CD4-positive, alpha-beta T cell treated with Interferon gamma for 1 hour (primary cell): ENCODE measurements at places on chromosomes 5 and 9.

- DNase-seq = no peak
Observed at GRCh38 chr9:37957664-37957953, 53.7 kb upstream of the SLC25A51 start.

DNA sequence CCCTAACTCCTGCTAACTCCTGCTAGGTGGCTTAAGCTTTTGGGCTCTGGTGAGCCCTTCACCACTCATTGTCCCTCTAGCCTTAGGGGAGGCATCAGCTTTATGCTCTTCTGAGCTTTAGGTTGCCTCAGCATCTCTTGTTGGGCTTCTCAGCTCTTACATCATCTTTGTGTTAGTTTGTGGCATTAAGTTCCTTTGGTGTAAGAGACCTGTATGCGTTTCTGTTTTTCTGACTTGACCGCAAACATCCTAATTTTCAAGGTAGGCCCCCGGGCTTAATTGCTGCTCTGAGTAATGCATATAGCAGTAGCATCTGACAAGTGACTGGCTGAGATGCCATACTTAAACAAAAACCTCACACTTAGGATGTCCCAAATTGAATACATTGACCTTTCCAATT lies 287.8 kb upstream of the TUT7 start:
- no peak for DNase-seq

- DNase-seq = no peak
Observed at GRCh38 chr9:131610231-131610761, 65.0 kb downstream of the PRRT1B start.

- peak; percentile 70 for DNase-seq
Observed at GRCh38 chr9:113520109-113520642, 56.6 kb downstream of the RGS3 start.

GRCh38 chr5:16856531-16856930 lies 79.6 kb downstream of the MYO10 start:
- DNase-seq = no peak

DNA sequence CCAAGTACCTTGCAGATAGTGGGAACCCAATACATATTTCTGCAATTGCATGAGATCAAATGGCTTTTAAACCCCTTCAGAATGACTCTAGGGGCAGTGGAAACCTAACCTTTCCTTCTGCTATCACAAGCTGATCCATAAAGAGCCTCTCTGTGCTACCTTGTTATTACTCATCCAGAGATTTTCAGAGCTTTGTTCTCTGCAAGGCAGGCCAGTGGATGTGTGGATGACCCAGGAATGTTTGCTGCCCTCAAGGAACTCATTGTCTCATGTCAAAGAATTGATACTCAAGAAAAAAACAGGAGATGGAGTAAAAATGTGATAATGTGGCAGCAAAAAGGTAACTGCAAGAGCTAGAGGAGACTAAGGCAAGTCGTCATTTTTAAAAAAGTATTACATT lies 164.1 kb downstream of the HMHB1 start:
- DNase-seq = no peak

DNA sequence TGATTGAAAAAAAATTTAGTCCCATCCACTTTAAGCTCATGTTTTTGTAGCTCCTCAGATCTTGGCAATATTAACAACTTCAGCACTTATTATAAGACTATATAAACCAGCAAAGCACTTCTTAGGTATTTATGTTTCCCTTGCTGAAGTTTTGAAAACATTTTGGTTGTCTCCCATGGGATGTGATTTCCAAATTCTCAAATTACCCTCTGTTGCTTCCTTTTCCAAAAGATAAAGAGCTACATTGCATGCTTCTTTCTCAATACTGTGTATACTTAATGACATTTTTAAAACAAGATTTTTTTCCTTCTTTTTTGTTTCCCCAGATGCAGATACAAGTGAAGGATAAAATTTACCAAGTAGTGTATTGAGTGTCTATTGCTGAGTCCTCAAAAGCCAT lies 567.1 kb downstream of the CSNK1G3 start:
- DNase-seq = no peak

- peak; percentile 66 for DNase-seq
Observed at GRCh38 chr5:126449751-126450271, 26.6 kb downstream of the GRAMD2B start.

DNA sequence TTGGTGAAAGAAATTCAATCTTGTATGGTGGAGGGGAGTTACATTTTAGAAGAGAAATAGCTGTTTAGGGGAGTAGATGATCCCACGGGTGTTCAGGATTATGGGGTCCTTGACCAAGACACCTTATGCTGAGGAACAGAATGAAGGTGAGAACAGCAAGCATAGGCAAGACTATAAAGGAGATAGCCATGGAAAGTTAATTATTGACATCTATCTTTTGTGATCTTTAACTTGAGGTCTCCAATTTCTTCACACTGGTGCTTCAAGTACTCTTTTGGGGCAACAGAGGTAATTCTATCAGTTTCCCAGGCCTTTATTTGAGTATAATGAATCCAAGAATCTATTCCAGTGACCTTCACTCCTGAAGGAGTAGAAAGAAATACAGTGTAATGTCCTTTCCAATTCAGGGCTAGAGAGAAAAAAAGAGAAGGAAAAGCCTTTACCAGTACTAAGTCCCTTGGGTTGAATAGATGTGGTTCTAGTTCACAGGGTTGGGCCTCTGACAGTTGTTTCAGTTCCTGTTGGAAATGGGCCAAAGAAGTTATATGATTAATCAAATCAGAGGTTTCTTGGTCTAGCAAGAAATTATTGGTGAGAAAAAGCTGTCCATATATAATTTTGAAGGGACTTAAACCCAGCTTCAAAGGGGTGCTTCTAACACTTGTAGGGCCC lies 2104.1 kb upstream of the ACO1 start:
- no peak for DNase-seq

DNA sequence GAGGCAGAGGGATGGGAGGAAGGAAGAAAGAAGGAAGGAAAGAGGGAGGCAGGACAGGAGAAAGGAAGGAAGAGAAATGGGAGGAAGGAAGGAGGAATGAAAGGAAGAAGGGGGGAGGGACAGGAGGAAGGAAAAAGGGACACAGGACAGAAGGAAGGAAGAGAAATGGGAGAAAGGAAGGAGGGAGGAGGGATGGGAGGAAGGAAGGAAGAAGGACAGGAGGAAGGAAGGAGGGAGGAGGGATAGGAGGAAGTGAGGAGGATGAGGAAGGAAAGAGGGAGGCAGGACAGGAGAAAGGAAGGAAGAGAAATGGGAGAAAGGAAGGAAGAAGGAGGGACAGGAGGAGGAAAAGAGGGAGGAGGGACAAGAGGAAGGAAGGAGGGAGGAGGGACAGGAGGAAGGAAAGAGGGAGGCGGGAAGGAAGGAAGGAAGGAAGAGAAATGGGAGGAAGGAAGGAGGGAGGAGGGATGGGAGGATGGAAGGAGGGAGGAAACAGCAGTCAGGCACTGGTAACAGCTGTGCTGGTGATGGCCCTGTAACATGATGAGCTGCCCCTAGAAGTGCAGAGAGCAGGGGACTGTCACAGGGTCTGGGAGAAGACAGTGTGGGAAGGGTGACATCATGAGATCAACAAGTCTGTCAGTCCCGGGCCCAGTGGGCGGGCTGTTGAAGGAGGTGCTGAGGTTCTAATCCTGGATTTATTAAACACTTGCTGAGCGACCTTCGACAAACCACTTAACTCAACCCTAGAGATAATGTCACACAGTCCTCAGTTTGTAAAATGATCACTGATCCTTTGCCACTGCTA lies 10.7 kb upstream of the IRX1 start:
- no peak for DNase-seq

DNA sequence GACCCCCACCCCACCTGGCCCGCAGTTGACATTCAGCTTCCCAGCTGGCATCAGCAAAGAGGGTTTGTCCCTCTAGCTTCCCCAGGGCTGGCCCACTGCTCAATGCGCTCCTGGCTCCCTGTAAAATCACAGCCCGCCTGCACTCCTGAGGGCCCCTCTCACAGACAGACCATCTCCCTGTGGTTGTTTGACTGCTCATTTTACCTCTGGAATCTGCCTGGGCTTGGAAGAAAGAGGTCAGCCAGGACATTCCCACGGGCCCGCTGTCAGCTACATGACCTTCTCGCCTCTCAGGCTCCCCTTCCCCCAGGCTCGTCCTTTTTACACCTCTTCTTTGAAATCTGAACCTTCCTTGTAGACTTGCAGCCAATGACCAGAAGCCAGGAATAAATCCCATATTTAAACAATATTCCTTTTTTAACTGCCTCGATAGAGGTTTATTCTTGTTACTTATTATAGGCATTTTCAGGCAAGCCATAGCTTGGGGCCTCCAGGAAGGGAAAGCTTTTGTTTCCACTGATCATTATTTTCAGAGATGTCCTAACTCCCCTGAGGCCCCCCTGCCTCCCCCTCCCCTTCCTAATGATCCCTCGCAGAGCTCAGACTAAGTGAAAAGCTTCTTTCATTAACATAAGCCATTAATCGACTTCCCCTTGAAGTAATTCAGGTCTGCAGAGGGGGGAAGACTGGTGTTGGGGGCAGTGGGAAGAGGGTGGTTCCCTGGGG lies 76.3 kb upstream of the IQGAP2 start:
- no peak for DNase-seq

GRCh38 chr9:121658166-121658565 lies 6.7 kb downstream of the DAB2IP start:
- no peak for DNase-seq

DNA sequence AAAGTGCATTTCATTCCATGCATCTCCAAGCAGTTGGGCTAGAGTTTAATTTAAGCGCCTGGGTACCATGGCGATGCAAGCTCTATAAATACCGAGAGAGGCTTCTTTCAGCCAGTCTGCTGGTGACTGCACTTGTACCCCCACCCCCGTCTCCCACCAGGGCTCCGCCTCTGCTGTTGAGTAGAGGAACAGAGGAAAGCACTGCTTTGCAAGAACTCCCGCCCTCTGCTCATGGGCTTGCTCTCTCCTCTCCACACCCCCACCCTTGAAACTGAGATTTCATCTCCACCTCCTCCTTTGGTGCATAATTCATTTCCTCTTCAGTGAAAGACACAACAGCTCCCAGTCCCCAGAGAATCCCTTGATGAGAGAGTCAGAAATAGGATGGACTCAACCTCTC lies 5.1 kb upstream of the WWC1 start:
- no peak for DNase-seq
